ENCODE measurements at places on chromosomes 11 and 22.

- no peak for DNase-seq
Observed at GRCh38 chr11:43238341-43238740, 73.5 kb upstream of the API5 start.

GRCh38 chr22:36807627-36808026 is 9.2 kb downstream of the PVALB start:
- DNase-seq = no peak

DNA sequence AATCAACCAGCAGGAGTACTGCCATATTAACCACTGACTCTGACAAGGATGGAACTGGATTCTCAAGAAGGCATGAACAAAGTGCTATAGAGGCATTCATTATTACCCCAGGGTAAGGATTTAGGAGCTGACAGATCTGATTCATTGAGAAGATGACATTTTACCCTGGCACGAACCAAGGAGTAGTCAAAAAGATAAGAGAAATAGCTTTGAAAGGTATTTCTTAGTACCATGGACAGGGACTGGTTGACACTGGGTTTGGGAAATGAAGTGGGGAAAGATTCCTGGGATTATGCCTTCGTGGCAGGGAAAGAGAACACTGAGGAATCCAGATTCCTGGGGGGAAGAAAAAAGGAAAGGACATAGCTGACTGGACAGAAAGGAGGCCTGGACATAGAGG is 5.1 kb upstream of the SAAL1 start:
- DNase-seq = no peak

GRCh38 chr11:11022125-11022730 is 164.4 kb upstream of the ZBED5 start:
- DNase-seq = no peak

DNA sequence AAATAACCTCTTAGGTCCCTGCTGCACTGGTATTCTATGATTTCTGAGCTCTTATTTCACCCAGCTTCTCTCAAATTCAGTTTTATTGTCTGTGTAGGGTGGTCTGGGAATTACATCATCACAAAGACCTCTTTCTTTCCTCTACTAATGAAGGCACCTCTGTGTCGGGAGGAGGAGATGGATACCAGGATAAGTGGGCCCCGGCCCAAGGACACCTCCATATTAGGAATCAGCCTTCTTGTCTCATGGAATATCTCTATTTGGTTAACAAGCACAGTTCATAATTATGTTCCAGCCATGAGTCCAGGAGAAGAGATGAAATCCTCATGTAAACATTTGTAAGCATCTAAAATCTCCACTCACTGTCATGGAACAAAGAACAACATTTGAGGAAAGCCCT is 9.4 kb downstream of the PARVA start:
- no peak for DNase-seq

DNA sequence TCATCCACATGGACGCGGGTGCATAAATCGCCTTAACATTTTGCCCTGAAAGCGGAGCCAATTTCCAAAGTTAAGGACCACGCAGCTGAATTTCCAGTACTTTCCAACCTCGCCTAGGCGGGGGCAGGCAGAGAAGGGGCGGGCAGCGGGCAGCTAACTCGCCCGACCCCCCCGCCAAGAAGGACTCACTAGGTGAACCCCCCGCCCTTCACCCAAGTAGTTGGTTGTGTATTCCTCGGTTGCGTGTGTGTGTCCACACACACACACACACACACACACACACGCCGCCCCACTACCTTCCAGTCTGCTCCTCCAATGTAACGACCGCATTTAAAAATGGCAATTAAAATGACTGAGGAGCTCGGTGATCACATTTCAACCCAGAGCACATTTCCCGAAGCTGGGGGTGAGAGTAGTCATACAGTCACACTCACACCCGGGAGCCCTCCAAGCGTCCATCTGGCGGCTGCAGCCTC is 1.4 kb downstream of the TENM4 start:
- DNase-seq = no peak

GRCh38 chr22:43315687-43316217 is 27.4 kb downstream of the SCUBE1 start:
- no peak for DNase-seq

DNA sequence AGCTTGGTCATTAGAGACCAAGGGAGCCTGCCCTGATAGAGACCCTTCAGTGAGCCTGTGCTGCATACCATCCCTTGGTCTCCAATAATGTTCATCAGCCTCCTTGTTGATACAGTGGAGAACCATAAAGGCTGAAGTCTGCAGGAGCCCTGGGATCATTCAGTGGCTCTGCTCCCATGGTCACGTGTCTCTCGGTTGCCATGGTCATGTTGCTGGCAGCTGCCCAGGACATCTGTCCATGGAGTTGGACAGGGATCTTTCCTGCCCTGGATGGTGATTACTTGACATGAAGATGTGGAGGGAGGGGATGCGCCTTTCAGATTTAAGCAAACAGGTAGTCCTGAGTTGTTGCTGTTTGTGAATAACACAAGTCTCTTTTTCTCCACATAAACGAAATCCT is 38.2 kb downstream of the CYB5R2 start:
- no peak for DNase-seq

- no peak for DNase-seq
Observed at GRCh38 chr11:34826384-34826726, 89.8 kb downstream of the APIP start.

- no peak for DNase-seq
Observed at GRCh38 chr11:92098172-92098571, 126.4 kb upstream of the FAT3 start.

- DNase-seq = no peak
Observed at GRCh38 chr11:75387736-75388294, 11.5 kb upstream of the RPS3 start.

DNA sequence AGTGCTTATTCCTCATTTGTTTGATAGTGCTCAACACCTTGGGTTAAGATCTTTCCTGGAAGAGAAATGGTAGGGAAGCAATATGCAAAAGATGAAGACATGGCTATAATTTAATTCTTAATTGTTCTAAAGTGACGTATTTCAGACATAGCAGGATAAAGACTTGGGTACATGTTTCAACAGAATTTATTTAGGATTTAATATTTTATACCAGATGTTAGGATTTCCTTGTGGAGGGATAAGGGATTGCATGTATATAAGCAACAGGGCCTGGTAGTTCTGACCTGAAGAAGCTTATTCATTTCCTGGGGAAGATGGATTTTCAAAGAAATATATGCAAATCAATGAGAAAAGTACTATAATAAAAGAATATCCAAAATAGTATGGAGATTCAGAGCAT is 163.8 kb downstream of the FAT3 start:
- DNase-seq = no peak

DNA sequence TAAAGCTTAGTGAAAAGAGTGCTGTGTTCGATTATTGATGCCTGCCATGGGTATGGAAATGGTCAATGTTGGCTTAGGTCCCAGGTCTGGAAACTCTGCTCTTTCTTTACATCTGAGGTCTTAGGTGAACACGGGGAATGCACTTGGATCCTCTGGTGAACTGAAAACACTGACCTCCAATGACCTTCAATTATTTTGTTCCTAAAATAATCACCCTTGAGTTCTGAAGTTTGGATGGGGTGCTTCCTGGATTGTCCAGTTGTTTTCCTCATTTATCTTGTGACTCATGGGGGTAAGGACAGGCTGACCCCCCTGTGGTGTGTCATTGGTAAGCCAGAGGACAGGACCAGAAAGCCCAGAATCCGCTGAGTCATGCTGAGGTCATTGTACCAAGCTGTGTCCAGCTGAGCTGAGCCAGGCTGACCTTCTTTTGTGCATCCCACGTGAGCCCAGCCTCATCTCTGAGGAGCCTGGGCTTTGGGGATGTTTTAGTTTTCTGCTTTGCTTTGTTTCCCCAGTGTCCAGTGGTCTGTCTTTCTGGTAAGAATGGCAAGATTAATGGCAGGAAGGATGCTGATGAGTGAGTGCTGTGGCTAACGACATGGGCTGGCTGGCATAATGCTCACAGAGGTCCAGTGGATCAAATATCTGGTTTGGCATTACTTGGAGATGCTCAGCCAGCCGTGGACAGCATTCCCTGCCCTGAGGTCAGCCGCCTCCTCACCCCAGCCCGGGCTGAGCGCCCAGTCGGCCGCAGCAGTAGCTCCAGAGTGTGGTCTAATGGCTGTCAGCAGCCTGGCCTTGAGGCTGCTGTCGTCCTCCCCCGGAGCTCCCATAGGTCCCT is 35.6 kb downstream of the AMPD3 start:
- peak; percentile 34 for DNase-seq

DNA sequence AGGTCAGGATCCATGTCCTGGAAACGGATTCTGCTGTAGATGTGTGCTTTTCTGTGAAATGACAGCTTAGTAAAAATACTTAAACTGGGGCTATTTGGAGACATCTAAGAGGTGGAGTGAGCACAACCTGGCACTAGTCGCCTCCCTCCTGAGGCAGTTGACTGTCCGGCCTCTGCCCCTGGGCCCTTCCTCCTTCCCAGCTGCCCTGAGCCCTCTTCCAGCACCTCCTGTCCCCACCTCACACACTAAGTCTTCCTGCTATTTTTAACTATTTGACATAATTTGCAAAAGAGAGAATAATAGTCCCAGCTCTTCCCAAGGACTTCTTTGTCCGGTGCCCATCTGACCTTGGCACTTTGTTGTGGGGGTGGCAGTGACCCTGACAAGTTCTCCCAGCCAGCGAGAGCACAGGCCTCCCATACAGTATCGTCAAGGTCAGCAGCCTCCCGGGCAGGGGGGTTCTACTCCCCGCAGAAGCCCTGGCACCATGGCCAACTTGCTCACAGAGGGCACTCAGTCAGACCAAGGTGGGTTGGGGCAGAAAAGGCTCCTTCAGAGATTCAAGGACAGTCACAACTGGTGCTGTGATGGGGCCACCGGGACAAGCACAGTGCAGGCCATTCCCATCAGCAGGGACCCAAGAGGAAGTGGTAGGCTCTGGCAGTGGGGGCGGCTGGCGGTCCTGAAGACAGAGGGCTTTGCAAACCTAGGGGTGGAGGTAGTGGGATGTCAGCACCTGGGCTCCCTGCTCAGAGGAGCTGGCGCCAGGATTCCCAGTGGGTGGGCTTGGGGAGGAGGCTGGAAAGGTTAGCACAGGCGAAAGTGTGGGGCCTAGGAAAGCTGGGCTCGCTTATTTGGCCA is 5.5 kb upstream of the NEAT1 start:
- DNase-seq = peak; percentile 55

- peak; percentile 62 for DNase-seq
Observed at GRCh38 chr11:20131788-20132666, 28.2 kb downstream of the DBX1 start.

GRCh38 chr11:10331548-10332289 is 26.8 kb downstream of the ADM start:
- DNase-seq = no peak

DNA sequence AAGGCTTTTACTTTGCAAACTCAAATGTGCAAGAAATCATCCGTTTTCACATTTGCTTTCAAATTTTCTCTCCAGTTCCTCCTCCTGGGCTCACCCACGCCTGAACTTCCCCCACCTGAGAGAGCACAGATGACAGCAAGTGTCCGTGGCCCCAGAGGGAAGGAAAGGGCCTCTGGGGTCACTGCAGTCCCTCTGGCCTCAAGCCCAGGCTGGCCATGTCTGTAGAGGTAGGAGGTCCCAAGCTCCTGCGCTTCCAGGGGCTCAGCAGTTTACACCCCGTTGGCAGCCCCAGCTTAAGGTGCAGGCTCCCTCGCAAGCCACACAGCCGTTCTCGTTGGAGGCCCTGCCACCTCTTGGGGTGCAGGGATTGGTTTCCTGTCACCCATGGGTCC is 40.5 kb upstream of the PRDM11 start:
- no peak for DNase-seq

DNA sequence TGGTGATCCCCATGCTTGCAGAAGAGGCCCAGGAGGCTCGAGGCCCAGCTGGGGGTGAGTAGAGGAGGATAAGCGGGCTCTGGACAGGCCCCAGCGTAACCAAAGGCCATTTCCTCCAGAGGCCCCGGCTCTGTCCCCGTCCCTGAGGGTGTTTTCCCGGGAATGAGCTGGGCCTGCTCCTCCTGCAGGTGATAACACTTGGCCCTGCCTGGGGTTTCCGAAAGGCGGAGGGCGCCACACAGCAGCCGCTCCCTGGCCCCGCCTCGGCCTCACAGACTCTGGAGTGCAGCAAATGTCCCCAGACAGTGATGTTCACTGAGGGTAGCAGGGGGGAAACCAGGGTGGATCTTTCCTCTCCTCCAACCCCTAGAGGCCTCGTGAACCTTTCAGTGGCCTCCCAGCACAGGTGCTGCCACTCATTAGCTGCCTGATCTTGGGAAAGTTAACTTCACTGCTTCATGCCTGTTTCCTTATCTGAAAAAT is 10.5 kb upstream of the MGAT3 start:
- DNase-seq = peak; percentile 65

GRCh38 chr11:116059919-116060318 is 555.7 kb upstream of the CADM1 start:
- no peak for DNase-seq

GRCh38 chr11:65485920-65486219 is 13.0 kb upstream of the MALAT1 start:
- DNase-seq = no peak

GRCh38 chr22:19477321-19478044 is 1.5 kb downstream of the UFD1 start:
- no peak for DNase-seq

- no peak for DNase-seq
Observed at GRCh38 chr11:65891219-65892136, 1.0 kb downstream of the CCDC85B start.

DNA sequence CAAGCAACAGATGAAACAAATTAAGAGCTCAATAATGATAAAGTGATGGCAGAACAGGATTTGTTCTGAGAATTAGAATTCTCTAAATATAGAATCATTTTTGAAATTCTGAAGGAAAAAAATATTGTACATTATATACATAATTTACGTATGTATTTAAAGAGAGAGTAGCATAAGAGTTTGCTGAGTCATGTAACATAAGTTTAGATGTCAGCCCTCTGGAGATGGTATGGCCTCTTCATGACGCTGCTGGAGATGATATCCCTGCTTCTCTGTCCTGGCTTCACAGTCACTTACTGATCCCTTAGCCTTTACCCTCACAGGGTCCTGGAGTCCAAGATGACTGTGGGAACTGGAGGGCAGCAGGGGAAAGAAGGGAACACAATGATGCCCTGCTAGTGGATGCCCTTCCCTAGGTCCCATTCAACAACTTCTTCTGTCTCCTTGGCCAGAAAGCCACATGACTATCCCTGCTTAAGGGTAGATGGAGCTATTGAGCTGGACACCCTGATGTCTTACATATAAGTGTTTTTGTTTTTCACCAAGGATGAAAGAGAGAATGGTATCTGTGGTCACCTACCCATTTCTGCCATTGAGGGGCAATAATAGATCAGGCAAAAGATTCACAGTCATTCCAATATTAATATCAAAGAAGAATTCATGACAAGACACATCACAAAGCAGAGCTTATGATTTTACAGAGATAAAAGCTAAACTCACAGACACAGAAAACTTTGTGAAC is 753.1 kb downstream of the TBC1D22A start:
- DNase-seq = no peak

GRCh38 chr11:93330446-93330984 is at the start of gene DEUP1:
Gene DEUP1 (plus strand): TSS chr11:93330742. CDS start chr11:93332260, 1,518 bp downstream.
- peak; percentile 59 for DNase-seq

GRCh38 chr11:105226091-105226490 is 86.5 kb upstream of the CARD18 start:
- no peak for DNase-seq

GRCh38 chr11:9569588-9570164 is 3.8 kb upstream of the WEE1 start:
- no peak for DNase-seq

GRCh38 chr11:13277768-13278608 is at the start of gene BMAL1:
Gene BMAL1 (plus strand): TSS chr11:13277790. CDS start chr11:13354309, 76,519 bp downstream.
- DNase-seq = peak; percentile 46
